ENCODE measurements at places on chromosomes 7 and 10.

GRCh38 chr10:101602761-101603398 lies 14.8 kb downstream of the DPCD start:
- DNase-seq = no peak

DNA sequence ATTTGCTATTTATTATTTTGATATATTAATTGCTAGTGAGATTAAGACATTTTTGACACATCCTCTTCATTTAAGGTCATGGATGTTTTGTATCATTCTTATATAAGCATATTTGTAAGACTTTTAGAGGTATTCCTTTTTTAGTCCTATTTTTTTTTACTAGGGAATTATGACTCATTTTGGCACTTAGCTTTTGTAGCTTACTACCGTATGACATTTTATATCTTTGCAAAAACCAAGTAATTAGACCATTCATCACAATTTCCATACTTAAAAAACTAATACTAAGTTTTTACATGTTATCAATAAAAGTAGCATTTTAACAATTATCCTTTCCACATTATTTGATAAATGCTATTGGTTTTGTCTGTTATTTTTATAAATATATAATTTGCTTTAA lies 41.6 kb downstream of the BMPR1A start:
- DNase-seq = no peak

- DNase-seq = no peak
Measured at GRCh38 chr10:50497758-50498157, 126.0 kb downstream of the SGMS1 start.

GRCh38 chr7:158014976-158015375 lies 572.6 kb downstream of the PTPRN2 start:
- DNase-seq = no peak

DNA sequence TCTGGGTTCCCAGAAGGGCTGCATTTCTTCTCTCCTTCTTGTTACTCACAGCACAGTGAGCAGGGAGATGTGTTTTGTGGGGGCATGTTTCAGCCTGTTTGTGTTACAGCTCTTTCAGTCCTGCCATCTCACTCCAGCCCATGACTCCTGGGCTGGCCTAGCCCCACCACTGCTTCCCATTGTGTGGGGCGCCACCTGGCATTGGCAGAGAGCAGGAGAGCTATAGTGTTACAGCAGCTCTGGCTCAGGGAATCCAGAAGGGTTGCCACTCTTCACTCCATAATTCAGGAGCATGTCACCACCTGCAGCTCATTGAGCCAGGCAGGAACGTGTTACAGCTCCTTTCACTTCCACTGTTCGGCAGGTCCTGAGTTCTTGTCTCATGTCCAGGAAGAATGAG lies 30.0 kb downstream of the CLDN12 start:
- DNase-seq = no peak

DNA sequence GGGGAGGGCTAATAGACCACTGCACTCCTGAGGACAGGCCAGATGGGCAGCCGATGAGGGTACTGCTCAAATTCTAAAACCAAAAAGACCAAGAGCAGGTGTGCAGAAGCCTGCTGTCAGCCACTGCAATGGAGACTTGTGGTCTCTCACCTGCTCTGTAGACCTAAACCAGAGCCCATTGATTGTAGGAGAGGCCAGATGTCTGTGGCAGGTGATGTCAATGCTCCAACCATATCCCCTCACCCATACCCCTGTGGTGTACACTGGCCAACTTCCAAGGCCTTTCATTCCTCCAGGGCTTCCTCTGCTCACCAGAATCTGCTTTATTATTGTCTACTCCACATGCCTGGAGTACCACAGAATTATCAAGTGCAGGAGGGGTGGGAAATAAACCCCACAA lies 116.9 kb upstream of the CHST15 start:
- no peak for DNase-seq

- DNase-seq = no peak
Measured at GRCh38 chr10:98150544-98150943, 16.1 kb downstream of the R3HCC1L start.

DNA sequence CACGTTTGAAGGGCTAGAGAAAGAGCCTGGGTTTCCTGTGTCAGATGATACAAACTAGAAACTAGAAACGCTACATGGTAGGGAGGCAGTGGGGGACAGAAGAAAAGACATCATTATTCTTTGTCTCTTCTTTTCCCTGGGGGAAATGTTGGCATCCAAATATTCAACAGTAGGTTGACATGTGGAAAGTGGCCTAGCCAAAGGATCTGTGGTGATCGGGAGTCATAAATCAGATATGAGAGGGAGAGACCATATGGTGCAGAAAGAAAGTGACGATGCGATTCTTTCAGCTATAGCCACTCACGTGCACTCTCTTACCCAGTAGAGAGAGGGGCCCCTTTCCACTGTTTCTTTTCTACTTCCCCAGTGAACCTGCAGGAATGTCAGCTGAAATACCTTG lies 964.7 kb downstream of the LRMDA start:
- no peak for DNase-seq

DNA sequence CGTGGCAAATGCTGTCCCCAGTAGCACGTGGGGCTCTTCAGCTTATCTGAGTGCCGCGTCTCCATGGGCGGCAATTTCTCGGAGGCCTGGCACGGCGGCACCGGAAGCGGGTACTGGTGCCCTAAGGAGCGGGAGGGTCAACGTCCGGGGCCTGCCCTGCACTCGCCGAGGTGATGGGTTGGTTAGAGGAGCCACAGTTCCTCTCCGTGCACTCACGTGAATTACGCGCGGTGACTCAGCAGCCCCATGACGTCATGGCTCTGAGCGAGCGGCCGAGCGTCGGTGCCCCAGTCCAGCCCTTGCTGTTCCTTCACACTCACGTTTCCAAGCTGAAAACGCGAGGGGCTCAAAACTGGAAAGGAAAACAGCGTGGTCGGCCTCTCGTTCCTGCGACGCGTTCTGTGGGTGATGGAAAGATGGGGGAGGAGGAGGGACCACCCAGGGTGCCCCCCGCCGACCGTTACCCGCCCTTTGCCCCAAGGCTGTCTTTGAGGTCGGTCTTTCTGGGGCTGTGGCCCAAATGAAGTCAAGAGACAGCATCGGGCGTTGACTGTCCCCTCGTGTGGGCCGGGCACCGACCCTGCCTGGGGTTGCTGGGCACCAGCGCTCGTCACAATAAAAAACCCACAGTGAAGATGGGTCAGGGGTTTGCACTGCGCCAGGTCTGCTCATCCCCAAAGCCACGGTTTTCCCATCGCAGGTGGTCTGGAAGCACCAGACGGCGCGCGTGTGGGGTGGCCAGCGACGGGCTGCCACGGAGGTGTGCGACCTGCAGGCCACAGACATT lies 70.4 kb upstream of the CFAP46 start:
- DNase-seq = no peak

DNA sequence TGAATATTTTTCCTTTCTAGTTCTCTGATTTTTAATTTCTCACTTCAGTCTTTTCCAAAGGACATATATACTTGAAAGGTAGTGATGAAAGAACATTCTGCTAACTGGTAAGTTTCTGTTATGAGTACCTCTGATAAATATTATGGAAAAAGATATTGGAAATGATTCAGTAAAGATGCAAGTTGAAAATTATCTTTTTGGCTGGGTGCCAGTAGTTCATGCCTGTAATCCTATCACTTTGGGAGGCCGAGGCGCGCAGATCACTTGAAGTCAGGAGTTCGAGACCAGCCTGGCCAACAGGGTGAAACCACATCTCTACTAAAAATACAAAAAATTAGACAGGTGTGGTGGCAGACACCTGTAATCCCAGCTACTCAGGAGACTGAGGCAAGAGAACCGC lies 62.1 kb downstream of the ANKRD26 start:
- no peak for DNase-seq

- no peak for DNase-seq
Measured at GRCh38 chr7:26189697-26190096, 10.8 kb downstream of the HNRNPA2B1 start.

All from stimulated activated CD8-positive, alpha-beta memory T cell treated with anti-CD3 and anti-CD28 coated beads, Interleukin-7, amount 100 ng/mL, for 1 hour (primary cell).